ENCODE measurements at places on chromosomes 4 and X.

DNA sequence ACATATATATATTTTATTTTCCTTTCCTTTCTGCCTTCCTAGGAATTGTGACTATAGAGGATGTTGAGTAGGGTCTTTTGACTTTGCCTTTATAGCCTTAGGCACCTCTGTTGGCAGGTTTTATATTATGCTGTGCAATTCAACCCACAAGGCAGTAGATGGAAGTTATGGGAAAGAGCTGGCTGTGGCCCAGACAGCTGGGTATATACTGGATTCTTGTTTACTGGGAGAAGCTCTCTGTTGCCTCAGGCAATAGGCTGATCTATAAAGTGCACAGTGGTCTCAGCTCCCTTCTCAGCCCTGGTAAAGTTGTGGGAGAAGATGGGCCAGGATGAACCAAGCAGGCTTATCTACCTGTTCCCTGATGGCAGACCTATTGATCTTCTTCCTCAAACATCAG, 342.0 kb downstream of the GBA3 start:
- no peak for DNase-seq

DNA sequence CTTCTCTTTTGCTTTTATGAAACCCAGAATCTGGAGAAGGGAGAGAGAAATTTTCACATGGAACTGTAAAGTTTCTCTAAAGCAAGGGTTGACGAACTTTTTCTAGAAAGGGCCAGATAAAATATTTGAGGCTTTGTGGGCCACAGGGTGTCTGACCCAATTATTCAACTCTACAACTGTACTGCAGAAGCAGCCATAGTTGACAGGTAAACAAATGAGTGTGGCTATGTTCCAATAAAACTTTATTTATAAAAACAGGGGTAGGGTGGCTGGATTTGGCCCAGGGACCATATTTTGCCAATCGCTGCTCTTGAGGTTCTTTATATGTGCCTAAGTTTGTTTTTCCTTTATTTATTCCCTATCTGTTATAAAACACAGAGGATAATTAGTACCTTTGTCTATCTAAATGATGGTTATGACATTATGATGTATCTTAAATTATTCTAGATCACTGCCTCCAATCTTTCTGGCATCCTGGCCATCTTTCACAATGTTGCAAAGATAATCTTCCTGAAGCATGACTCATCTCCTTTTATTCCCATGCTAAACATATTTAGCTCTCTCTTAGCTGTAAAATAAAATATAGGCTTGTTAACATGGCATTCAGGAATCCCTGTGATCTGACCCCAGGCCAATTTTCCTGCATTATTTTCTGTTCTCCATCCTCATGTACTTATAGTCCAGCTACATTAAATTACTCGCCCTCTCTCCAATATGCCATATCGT, 106.8 kb upstream of the CBLL2 start:
- no peak for DNase-seq

DNA sequence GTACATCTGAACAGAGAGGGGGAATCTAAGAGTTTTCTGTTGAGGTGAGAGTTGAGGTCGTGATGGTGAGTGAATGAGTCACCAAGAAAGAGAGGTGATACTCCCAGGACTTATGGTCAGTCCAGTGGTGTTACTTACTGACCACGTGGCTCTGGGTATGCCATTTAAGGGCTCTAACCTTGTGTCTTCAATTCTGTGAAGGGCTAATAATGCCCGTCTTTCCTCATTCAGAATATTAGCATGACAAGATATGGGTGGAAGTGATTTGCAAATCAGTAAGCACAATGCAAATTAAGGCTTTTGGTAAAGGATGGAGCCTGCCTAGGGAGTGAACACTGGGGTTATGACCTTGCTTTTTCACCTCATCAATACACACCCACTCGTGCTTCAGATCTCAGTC, 75.2 kb downstream of the COQ2 start:
- DNase-seq: no peak

DNA sequence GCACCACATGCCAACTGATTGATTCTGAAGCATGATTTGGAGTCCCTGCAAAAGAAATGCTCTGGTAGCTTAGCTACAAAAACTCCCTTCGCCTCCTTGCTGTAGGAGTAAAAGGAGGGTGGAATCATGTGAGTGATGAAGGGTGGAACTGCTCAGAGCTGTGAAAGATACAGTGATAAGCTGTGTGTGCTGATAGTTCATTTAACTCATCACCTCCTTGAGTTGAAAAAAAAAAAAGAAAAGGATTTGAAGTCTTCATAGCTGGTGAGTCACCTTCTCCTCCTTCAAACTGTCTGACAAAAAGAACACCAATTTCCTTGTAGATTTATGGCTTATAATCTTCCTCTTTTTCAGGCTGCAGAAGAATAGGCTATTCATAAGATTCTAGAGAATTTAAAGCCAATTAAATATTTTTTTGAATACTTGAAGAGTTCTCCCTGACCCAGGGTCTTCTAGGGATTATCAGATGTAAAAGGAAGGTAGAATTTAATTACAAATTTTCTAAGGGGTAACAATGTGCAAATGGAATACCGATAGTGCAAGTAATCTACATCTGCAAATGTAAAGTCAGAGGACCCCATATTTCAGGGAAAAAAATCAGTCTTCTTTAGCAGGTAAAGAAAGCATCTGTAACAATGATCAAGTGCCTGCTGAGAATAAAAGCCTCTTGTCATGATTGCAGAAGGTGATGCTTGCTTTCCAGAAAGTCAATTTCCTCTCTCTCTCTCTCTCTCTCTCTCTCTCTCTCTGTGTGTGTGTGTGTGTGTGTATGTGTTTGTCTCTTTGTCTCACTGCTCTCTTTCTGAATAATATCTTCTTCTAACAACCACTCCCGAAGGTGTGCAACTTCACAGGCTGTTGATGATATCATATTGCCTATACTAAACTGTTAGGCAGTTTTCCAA, 208.8 kb upstream of the VEGFC start:
- no peak for DNase-seq

DNA sequence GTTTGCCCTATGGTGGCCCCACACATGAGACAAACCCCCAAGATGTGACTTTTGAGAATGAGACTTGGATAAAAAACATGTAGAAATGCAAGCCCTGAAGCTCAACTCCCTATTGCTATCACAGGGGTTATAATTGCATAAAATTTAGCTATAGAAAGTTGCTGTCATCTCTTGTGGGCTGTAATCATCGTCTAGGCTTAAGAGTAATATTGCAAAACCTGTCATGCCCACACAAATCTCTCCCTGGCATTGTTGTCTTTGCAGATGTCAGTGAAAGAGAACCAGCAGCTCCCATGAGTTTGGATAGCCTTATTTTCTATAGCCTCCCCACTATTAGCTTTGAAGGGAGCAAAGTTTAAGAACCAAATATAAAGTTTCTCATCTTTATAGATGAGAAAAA, 14.6 kb downstream of the ALB start:
- DNase-seq: no peak

GRCh38 chrX:124033821-124034220, 72.3 kb downstream of the STAG2 start:
- no peak for DNase-seq

DNA sequence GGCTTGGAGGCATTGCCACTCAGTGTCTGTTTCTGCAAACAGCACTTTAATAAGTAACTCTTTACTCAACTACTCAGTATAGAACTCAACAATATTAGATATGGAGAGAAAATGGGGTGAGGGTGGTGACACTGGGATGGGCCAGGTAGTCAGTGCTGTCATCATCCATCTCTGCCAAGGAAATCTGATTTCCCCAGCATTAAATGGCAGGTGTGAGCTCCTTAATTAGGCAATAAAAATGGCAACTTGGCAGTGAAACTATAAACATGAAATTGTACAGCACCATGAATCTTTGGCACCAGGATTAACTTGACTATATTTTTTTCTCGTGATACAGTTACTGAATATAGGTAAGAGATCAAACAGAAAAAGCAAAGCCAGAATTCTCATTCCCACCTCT, 146.2 kb downstream of the GLRA2 start:
- no peak for DNase-seq

GRCh38 chr4:65367306-65367705, 303.0 kb downstream of the EPHA5 start:
- no peak for DNase-seq

DNA sequence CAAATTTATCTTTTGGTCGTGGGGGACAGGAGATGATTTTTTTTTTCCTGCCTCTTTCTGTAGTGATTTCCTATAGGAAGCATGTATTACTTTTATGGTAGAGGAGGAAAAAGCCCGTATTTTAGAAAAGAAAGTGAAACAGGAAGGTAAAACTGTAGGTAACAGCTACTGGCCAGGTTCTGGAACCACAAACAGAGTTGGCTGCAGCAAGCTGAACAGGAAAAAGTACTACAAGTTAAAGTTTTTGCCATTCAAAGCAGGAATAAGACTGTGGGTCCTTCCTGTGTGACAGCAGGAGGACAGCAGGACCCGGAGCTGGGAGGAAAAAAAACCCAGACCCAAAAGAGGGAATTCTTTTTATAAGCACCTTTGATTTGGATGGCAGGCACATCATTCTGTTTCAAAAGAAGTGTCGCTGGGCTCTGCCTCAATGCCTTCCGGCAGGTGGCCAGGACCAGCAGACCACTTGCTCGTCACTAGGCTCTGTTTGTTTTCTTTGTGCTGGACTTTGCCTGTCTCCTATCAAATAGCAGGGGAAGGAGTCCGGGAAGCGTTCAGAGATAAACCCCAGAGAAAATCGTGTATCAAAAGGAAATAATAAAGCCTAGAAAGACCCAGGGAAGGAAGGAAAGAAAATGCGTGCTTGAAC, 277.9 kb downstream of the ADGRA3 start:
- no peak for DNase-seq

GRCh38 chrX:50671661-50672060, 142.3 kb downstream of the SHROOM4 start:
- no peak for DNase-seq

DNA sequence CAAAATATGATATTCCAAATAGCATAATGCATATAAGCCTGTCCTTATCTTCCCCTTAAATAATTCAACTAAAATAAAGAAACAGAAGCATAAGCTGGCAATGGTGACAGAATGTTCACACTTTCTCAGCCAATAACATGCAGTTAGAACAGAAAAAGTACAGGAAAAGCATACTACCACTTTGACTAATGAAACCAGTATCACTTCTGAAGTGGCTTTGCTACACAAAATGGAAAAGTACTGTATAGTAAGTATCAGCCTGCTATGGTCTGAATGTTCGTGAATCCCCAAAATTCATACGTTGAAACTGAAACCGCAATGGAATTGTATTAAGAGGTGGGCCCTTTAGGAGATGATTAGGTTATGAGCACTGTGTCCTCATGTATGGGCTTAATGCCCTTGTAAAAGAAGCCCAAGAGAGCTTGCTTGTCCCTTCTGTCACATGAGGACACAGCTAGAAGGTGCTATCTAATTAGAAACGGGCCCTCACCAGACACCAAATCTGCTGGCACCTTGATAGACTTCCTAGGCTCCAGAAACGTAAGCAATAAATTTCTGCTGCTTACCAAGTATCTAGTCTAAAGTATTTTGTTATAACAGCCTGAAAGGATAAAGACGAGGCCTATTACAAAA, 102.6 kb downstream of the PRDM5 start:
- DNase-seq: no peak

- DNase-seq: no peak
Observed at GRCh38 chr4:101019313-101019712, 328.0 kb downstream of the PPP3CA start.

DNA sequence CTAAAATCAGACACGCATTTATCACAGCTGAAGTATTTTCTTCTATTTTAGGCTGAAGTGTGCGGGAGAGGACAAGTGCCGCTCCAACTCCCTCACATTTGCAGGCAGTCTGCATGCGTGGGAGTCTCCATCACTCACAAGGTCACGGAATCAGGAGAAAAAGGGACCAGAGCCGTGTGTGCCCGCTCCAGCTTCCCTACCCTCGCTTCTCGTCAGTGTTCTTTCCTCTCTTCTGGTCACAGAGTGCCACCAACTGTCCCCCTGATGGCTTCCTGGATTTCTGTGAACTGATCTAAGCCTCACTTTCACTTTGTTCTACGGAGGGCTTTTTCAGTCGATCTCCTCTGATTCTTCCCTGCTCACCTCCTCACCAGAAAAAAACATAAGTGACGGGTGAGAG, 407.4 kb upstream of the AADAT start:
- no peak for DNase-seq

DNA sequence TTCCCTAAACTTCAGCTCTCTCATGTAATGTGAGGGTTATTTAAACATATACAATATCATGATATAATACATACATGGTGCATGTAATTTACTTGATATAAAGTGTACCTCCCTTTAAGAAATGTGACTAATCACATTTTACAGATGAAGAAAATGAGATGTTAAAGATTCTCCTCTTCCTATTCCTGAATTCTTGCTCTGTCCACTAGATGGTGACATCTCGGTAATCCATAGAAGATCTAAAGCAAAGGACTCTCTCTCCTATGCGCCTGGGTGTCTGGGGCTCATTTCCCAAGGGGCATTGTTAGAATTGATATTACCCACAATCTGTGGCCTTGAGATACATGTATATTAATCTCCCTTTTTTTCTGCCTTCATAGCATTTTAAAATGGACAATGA, 804.9 kb downstream of the RAB28 start:
- no peak for DNase-seq

GRCh38 chrX:118353081-118353850, 7.4 kb downstream of the WDR44 start:
- DNase-seq: no peak

- DNase-seq: no peak
Observed at GRCh38 chr4:20572976-20573375, 127.3 kb upstream of the PACRGL start.
